ENCODE measurements at places on chromosomes 2 and 18. TPM values are rescaled to one million over a fixed set of nuclear protein-coding genes. Genes with fewer than 3 reads are reported as not detected.

- no peak for DNase-seq
These were observed 40.0 kb downstream of the SNRPD1 start for GRCh38 chr18:21652073-21652472.

DNA sequence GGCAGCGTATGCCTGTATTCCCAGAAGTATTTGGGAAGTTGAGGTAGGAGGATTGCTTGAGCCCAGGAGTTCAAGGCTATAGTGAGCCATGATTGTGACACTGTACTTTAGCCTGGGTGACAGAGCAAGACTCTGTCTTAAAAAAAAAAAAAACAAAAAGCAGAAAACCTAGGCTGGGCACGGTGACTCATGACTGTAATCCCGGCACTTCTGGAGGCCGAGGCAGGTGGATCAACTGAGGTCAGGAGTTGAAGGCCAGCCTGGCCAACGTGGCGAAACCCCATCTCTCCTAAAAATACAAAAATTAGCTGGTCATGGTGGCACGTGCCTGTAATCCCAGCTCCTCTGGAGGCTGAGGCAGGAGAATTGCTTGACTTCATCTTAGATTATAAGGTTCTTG is 46.4 kb downstream of the MTA3 start:
- DNase-seq: no peak

GRCh38 chr2:113755035-113755834 is 1.2 kb downstream of the SLC35F5 start:
- DNase-seq: no peak

TRIM54 gene
- total RNA-seq: 285 TPM

AMER3 gene
- total RNA-seq: not detected

PRPF40A gene
- total RNA-seq: 33.8 TPM
